ENCODE measurements at places on chromosomes 3 and 15.

DNA sequence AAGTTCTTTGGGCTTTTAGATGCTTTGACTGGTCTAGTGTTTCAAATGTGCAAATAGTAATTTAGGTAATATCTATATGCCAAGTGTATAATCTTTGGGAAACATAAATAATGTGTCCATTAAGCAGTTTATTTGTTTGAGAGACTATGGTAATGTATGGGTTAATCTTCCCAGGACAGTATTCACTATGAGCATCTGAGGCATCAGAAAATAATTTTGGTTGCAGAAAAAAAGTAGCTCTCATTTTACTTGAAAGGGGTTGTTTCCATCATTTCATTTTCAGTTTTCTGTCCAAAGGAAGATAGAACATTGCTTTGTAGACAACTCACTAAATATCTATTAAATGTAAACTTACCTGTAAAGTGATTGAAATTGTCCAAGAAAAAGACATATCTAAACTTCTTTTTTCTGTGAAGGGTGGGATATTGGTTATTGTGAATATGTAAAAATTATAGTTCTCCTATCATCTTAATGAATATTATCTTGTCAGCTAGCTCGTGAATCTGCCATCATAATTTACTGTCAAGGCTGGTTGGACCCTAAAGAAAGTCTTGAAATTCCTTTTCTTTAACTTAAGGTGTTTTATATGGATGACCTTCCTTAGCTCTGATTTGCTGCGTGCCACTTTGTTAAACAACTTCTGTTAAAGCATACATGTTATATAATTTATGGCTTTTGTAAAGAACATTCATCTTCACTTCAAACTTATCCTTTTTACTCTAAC lies 108.8 kb downstream of the EPHA3 start:
- no peak for DNase-seq

DNA sequence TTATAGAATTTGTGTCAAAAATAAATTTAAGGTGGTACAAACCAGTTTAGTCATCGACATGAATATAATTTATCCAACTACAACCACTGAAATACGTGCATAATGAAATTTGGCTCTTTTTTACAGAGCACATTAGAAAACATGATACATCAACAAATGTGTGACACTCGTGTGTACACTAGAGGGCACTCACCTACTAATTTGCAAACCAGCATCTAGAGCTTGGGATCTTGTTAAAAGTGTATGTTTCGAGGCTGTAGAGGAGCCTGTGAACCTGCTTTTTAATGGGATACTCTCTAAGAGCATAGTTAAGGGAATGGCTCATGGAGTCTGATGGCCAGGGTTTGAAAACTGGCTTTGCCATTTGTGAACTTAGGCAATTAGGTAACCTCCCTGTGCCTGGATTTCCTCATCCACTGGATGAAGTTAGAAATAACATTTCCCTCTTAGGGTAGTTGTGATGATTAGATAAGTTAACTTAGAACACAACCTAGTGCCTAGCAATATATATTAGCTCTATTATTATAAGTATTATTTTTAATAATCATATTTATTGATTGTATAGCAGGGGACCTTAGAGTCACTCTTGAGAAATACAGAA lies 8.8 kb upstream of the CPOX start:
- DNase-seq: no peak

DNA sequence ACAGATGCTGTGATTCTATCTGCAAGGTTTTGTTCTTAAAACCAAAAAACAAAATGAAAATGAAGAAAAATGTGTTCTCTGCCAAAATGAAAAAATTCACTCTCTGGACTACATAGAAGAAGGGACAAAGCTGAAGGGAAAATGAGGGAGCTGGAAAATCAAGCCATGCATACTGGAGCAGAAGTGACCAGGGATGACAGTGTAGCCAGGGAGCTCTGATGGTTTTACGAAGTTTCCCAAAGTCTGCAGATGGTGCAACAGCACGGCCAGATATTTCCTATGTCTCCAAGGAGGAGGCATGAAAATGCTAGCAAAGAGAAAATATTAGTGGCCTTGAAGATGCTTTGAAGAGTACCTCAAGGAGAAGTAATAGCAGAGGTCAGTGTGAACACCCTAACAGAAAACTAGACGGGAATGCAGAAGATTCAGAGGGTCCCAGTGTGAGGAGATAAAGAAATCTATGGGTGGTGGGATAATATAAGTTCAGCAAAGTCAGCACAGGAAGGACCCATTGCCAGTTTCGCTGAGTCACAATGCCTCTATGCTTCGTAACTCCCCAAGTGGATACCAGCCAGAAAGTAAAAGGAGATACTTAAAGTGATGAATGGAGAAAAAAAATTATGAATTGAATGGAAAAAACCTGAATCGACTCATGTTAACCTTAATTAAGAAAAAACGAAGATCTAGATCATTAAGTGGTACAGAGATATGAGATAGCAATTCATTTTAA lies 39.0 kb upstream of the POMGNT2 start:
- DNase-seq: no peak

DNA sequence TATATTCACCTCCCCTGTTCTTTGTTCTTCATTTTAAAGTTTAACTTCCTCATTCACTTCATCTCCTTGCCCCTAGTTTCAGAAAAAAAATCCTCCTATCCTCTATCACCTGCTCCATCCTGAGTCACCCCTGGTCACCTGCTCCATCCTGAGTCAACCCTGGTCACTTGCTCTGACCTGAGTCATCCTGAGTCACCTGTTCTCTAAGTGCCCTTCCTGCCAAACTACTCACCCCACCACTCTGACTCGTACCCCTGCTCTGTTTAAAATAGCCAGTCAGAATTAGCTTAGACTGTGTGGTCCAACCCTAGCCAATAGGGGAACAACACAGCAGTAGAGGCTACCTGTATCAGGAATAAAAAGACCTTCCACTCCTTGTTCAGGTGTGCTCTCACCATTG lies 716.9 kb downstream of the ZBBX start:
- DNase-seq: no peak

DNA sequence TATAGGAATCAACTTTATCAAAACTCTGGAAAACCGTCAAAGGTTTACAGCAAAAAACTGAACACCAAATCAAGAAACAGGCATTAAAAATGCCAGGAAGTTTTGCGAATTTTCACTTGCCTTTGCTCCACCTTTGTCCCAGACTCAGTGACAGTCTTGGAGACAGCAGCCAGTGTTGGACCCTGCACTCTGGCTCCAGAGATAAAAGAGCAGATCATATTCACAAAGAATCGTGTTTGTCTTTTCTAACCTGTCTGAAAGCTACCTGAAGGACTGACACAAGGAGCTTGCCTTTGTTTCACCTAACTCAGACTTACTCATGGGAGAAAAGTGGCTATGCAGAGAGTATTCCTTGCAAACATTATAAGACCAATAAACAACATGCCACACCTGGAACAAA lies 74.0 kb upstream of the TCF12 start:
- DNase-seq: no peak

GRCh38 chr3:31438742-31439141 lies 94.0 kb upstream of the STT3B start:
- no peak for DNase-seq
